ENCODE measurements at places on chromosomes 1 and 21. TPM values are rescaled to one million over a fixed set of nuclear protein-coding genes. Genes with fewer than 3 reads are reported as not detected.

The IFI16 gene
- polyA plus RNA-seq: 1.5 TPM

GRCh38 chr1:223007935-223008334 is 135.1 kb downstream of the TLR5 start:
- no peak for DNase-seq

DNA sequence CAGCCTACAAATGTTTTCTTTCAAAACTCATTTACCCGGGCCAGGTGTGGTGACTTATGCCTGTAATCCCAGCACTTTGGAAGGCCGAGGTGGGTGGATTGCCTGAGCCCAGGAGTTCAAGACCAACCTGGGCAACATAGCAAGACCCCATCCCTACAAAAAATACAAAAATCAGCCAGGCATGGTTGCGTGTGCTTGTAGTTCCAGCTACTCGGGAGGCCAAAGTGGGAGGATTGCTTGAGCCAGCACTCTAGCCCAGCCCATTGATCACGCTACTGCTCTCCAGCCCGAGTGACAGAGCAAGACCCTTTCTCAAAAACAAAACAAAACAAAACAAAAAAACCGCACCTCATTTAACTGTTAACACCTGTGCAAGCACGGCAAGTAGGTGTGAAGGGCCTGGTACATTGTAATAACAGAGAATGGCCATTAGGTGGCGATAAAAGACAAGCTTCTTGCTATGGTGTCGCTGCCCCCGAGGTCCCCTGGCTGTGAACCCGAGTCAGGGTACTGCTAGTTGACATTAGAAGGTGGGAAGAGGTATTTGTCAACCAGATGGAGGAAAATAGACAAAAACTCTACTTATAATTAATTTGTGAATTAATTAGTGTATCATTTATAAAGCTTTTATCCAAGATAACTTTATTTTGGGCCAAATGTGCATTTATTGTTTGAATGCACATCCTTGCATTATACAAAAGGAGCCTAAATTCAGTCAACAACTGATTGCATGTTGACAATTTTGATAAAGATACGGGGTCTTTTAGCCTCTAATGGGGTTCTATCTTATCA is 66.5 kb downstream of the SH3BGR start:
- DNase-seq: peak; percentile 69

GRCh38 chr21:34885125-34885524 is 164.0 kb downstream of the RUNX1 start:
- DNase-seq: no peak

- DNase-seq: no peak
Observed at GRCh38 chr21:31505975-31506374, 153.5 kb upstream of the SOD1 start.

DNA sequence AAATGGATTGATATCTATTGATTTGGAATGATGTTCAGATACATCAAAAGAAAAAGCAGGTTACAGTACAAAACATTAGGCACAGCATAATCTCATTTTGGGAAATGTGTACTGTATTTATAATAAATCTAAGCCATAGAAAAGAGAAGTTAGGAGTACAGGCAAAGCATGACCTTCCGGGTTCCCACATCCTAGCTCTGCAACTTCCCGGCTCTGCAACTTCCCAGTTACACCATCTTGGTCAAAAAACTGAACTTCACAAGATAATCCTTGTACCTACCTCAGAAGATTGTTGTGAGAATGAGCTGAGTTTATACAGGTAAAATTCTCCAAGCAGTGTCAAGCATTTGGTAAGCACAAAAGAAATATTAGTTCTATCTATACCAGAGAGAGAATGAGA is 21.7 kb upstream of the SLC44A3 start:
- no peak for DNase-seq

The PPIAL4G gene
- polyA plus RNA-seq: not detected

DNA sequence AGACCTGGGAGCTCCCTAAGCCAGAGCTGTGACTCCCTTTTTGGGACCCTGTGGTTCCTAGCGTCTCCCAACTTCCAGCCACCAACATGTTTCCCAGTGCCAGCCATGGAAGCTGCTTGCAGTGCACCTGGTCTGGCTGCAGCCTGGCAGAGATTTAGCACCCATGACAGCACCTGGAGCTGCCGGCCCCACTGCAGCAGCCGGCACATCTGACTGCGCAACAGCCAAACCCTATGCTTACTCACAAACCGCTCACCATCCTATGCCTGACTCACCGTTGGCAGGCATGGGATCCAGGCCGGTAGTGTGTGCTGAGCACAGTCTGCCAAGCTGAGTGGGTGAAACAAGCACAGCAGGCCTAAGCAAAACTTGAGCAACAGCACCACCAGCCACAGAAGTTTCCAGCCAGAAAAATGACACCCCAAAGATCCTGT is 435.9 kb upstream of the PRMT6 start:
- no peak for DNase-seq

DNA sequence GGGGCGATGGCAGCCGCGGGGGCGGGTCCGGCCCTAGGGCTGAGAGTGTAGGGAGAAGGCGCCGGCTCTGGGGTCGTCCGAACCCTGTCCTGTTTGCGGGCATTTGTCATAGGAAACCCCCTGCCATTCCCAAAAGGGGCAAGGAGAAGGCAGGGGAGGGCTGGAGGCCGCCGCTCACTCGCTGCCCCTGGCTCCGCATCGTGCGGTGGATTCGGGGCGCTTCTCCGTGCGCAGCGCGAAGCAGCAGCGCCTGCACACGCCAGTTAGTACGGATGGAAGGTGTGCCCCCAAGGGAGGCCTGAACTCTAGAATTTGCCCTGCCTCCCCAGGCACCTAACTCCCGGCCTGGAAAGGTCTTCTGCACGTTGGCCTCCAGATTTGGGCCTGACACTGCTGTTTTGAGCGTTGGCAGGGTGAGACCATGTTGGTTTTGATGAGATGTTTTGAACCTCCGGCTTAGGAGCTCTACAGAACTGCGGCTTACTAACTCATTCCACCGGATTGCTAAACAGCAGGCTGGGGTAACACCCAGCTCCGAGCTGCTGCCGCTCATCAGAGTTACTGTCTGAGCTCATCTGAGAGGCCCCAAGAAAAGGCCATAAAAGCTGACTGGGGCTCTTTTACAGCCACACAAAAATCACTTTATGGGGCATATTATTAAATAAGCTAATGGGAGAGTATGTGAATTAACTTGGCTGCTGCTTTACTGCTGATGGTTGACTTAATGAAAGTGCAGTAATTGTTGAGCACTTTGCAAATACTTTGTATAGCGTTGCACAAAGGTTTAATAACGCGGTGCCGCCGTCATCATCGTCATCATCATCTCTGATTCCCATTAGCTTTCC is 987 bp downstream of the GPR137B start:
- DNase-seq: no peak

The AMY2B gene
- polyA plus RNA-seq: 2.2 TPM

All from A549 (cell line).